H4 (cell line): ENCODE measurements at places on chromosomes 1 and 21. TPM values are rescaled to one million over a fixed set of nuclear protein-coding genes. Genes with fewer than 3 reads are reported as not detected.

ESRRG gene
- 0.72 and 0.76 TPM in 2 replicates for total RNA-seq

IL23R gene
- not detected in 2 replicates for total RNA-seq

SPRR4 gene
- total RNA-seq: not detected in 2 replicates

KRTAP7-1 gene
- total RNA-seq: not detected in 2 replicates

GLMP gene
- 81.7 and 84.6 TPM in 2 replicates for total RNA-seq

MLLT11 gene
- 49.2 and 65.3 TPM in 2 replicates for total RNA-seq

CLDN8 gene
- not detected in 2 replicates for total RNA-seq

SLAMF1 gene
- total RNA-seq: not detected in 2 replicates

TMEM240 gene
- total RNA-seq: not detected in 2 replicates

LCE1D gene
- not detected in 2 replicates for total RNA-seq

CFHR5 gene
- total RNA-seq: not detected in 2 replicates

PMF1 gene
- total RNA-seq: 68.2 and 79.0 TPM in 2 replicates

SLC41A1 gene
- 8.2 and 15.7 TPM in 2 replicates for total RNA-seq

APCS gene
- total RNA-seq: not detected in 2 replicates

FTCD gene
- 0.41 TPM in 1 of 2 replicates, not detected in the other for total RNA-seq

SHCBP1L gene
- total RNA-seq: not detected in 2 replicates

DNM3 gene
- 0.99 and 1.3 TPM in 2 replicates for total RNA-seq

MYOM3 gene
- not detected in 2 replicates for total RNA-seq

ENAH gene
- 89.4 and 98.0 TPM in 2 replicates for total RNA-seq

PAPPA2 gene
- 2.0 and 2.1 TPM in 2 replicates for total RNA-seq

GNG4 gene
- total RNA-seq: 6.0 and 9.0 TPM in 2 replicates

ANKRD45 gene
- total RNA-seq: 0.08 TPM in 1 of 2 replicates, not detected in the other

HAO2 gene
- not detected in 2 replicates for total RNA-seq

ATP6V1G3 gene
- not detected in 2 replicates for total RNA-seq
